ENCODE measurements at places on chromosomes 2 and 18.

- no peak for DNase-seq
These were observed 27.6 kb downstream of the SLC40A1 start for GRCh38 chr2:189552991-189553404.

DNA sequence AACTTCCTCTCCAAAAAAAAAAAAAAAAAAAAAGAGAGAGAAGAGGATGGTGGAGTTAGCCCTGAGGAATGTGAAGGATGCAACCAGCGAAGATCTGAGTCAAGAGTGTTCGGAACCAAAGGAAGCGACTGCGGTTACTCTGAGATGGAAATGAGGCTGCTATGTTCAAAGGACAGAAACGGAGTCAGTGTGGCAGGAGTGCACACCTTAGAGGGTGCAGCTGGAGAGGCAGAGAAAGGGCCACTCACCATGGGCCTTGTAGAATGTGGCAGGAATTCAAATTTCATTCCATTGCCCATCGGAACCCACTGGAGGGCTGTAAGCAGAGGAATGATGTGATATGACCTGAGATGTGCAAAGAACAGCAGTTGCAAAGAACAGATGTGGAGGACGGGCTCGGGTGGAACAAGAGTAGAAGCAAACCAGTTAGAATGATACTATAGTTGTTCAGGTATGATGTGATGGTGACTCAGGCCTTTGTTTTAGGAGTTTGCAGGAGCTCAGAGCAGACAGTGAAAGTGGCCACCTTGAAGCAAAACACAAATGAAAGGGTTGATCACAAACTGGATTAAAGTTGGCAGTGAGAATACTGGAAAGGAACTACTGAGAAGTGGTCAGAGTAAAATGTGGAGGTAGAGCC is 22.6 kb downstream of the ITGA6 start:
- DNase-seq: no peak

DNA sequence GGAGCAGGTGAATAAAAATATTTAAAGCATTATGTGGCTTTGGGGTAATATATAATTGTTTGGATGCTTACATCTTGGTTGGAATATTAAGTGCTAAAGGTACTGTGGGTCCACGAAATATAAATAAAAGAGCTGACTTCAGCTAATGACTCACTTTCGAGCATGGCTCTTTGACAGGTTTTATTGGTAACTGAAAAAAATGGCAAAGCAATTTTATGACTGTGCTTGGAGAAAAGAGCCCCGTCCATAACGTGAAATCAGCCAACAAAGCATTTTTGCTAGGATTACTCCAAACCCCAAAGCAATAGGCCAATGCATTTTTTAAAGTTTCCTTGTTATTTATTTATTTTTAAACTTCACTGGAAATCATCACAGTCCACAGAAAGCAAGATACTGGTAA is 397.2 kb upstream of the CDH19 start:
- DNase-seq: no peak

GRCh38 chr2:161199912-161200701 is 39.9 kb downstream of the TANK start:
- DNase-seq: peak; percentile 69

DNA sequence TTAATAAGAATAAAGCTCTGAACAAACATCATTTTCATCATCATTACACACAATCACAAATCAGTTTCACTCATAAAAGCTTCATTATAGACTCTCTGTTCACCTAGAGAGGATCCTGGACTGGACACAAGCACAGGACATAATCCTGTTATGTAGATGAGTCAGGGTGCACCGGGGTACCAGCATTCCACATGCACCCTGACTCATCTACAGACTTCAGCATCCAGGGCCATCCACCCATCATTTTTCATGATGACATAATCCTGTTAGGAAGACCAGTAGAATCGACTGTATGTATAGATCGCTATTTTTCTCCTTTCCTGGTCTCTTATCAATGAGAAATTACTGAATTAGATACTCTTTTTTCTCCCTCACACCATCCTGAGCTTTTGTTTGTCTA is 73.7 kb upstream of the PIK3C3 start:
- no peak for DNase-seq

DNA sequence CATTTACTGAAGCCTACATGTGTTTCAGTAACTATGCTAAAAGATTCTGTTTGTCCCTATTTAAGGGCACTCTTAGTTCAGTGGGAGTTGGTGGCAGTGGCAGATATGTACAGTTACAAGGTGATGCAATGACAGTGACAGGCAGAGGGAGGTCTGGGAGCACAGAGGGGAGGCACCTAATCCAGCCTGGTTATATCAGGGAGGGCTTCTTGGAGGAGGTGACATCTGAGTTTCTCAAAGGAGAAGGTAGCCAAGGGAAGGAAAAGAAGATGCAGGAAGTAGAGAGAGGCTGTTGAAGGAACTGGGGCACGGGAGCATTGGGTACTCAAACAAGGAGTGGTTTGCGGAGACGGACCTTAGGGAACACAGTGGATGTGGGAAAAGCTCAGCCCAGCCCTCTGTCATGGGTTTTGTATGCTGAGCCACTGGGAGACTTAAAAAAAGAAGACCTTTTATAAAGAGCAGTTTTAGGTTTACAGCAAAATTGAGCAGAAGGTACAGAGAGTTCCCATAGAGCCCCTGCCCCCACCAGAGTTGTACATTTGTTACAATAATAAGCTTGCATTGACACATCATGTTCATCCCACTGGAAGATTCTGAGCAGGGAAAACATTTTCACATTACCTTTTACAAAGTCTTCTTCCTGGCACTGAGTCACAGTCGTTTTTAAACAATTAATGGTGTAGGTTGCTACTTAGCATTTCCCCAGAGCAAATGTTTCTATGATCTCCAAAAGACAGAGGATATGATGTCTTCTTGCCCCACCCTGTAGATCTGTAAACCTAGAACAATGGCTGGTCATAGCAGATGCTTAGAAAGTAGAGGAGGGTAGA is 83.0 kb upstream of the TAF1B start:
- DNase-seq: no peak

- DNase-seq: no peak
These were observed 7.7 kb downstream of the FHL2 start for GRCh38 chr2:105391058-105391627.

GRCh38 chr2:105617631-105618350 is 126.9 kb upstream of the NCK2 start:
- DNase-seq: no peak

- DNase-seq: no peak
These were observed 7.9 kb downstream of the SS18 start for GRCh38 chr18:26082475-26082874.

GRCh38 chr18:51957001-51957400 is 383.0 kb upstream of the DCC start:
- no peak for DNase-seq

GRCh38 chr2:74259191-74259590 is 60.8 kb downstream of the MTHFD2 start:
- no peak for DNase-seq

GRCh38 chr2:174138161-174138560 is 110.2 kb downstream of the OLA1 start:
- no peak for DNase-seq

GRCh38 chr18:79167526-79168190 is 98.5 kb downstream of the ATP9B start:
- no peak for DNase-seq

- DNase-seq: no peak
These were observed 3.7 kb downstream of the PRKAG3 start for GRCh38 chr2:218827701-218828476.

GRCh38 chr2:7886666-7887065 is 795.2 kb upstream of the ID2 start:
- no peak for DNase-seq

- no peak for DNase-seq
These were observed 90.7 kb downstream of the NRP2 start for GRCh38 chr2:205772983-205773382.

GRCh38 chr2:201999279-201999678 is 34.4 kb upstream of the FZD7 start:
- no peak for DNase-seq

DNA sequence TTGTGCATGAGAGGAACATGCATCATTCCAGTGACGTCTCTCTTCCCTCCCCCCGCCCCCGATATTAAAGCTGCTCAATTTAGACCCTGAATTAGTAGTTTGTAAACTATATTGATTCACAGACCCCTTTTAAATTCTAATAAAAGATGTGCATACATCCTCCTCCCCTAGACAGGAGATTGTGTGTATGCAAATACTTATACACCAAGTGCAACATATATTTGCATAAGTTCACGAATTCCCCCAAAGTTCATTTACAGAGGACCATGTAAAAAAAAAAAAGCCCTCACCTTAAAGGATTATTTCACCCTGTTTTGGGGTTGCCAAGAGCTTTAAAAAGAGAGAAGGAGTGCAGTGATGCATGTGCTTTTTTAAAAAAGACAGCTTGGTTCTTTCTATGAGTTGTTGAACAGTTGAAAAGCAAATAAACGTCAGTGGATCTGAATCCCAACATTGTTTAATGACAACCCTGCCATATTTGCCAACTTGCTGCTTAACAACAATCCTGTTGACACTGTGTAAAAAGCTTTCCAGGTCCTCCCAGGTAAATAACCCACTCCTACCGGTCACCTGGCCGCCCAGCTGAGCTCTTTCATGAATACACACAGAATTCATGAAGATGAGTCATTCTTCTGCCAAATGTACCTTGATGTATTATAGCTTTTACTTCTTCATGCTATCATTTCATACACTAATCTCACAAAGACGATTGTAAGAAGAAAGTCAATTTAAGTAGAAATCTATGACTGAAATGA is 211.5 kb downstream of the IKZF2 start:
- no peak for DNase-seq

GRCh38 chr2:9196637-9197036 is 10.0 kb upstream of the ASAP2 start:
- no peak for DNase-seq

DNA sequence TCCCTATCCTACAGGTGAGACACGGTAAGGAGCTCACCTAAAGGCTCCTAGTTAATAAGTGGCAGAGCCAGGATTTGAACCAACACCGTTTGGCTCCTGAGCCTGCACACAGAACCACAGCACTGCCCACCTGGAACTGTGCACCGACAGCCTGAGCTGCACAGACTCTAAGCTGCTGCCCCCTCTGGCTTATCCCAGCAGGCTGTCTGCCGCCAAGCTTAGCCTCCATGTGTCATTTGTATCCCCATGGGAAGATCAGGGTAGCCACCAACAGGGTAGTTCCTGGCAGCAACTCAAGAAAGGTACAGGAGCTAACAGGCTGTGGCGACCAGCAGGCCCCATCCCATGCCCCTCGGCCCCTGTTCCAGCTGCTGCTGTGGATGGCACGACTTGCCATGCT is 135.7 kb downstream of the LRRC30 start:
- DNase-seq: no peak

DNA sequence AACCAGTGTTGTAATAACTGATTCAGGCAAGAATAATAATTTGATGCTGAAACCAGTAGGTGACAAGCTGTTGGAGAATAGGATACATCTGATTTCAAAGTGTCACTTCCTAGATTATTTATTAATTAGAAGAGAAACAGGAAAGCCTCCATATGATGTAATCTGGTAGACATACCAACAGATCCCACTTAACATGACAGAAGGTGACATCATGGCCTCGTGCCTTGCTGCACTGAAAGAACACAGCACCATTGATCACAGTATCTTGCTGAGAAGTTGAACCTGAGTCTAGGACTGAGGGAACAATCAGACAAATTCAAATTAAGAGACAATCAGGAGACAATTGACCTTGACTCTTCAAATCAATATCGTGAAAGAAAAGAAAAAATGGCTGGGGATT is 131.6 kb upstream of the DLGAP1 start:
- DNase-seq: no peak

- DNase-seq: no peak
These were observed 168.1 kb downstream of the TMEM163 start for GRCh38 chr2:134550566-134551164.

GRCh38 chr2:126658319-126658904 is 2.5 kb downstream of the GYPC start:
- DNase-seq: no peak

DNA sequence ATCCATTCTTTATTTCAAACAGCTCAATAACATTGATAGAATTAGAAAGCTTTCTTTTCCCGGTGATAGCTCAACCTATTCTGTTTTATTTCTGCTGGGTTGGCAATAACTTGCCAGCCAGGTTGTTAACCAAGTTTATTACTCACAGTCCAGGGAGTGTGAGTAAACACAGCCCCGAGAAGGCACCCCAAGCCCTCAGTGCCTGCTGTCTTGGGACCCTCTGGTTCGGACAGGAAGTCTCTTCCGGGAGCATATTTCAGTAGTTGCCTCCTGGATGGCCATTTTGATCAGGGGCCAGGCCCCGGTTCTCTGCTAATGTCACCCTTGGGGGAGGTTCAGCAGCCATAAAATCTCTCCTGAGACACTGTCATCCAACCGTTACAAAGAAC is 176.8 kb downstream of the INO80D start:
- DNase-seq: no peak

DNA sequence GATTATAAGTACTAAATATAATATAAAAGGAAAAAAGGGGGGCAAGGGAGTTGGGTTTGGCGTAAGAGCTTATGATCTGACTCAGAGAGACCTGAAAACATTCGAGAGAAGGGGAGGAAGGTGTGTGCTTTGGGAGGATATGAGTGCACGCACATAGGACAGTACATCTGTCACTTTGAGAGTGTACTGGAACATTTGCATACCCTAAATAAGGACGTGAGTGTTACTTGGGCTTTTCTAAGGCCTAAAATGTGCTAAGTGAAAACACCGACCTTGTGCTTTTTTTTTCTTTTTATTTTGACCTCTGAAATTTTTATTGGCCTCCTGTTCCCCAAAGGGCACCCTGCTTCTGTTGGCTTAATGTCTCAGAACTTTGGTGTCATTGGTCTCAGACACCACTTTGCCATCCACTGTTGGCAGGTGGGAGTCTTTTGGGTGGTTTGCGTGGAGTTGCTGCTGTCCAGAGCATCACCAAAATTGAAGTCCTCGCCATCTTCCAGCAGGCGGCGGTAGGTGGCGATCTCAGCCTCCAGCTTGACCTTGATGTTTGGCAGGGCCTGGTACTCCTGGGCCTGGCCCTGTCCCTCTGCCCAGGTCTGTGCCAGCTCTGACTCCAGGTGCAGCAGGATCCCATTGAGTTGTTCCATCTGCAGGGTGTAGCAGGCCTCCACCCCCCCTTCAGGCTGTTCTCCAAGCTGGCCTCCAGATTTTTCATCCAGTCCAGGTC is 57.7 kb downstream of the CD28 start:
- DNase-seq: no peak

DNA sequence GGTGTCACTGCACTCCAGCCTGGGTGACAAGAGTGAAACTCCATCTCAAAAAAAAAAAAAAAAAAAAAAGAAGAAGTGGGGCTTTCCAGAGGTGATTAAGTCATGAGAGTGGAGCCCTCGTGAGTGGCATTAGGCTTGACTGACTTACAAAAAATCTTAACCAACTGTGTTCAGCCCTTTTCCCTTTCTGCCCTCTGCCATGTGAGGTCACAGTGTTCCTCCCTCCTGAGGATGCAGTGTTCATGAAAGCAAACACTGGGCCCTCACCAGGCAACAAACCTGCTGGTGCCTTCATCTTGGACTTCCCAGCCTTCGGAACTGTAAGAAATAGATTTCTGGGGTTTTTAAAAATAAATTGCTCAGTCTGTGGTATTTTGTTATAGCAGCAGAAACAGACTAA is 37.0 kb upstream of the METTL21A start:
- DNase-seq: peak; percentile 83
